CD14-positive monocyte (primary cell): ENCODE measurements at places on chromosomes 5 and 9. TPM values are rescaled to one million over a fixed set of nuclear protein-coding genes. Genes with fewer than 3 reads are reported as not detected.
A peak's percentile ranks its signal among the peaks of the same experiment; 100 is the strongest.

- DNase-seq = no peak
- no peaks in the 10 kb centered on the region for H3K36me3 ChIP-seq
- peaks cover 7% of the 10 kb centered on the region for H3K4me1 ChIP-seq
Measured at GRCh38 chr9:21770871-21771560, 31.4 kb upstream of the MTAP start.

- H3K27ac ChIP-seq = no peak overlapping the region
- DNase-seq = no peak
- H3K4me3 ChIP-seq = no peak overlapping the region
- H3K4me1 ChIP-seq = no peaks in the 10 kb centered on the region
Measured at GRCh38 chr5:28903643-28904042, 1865.3 kb upstream of the CDH9 start.

DNA sequence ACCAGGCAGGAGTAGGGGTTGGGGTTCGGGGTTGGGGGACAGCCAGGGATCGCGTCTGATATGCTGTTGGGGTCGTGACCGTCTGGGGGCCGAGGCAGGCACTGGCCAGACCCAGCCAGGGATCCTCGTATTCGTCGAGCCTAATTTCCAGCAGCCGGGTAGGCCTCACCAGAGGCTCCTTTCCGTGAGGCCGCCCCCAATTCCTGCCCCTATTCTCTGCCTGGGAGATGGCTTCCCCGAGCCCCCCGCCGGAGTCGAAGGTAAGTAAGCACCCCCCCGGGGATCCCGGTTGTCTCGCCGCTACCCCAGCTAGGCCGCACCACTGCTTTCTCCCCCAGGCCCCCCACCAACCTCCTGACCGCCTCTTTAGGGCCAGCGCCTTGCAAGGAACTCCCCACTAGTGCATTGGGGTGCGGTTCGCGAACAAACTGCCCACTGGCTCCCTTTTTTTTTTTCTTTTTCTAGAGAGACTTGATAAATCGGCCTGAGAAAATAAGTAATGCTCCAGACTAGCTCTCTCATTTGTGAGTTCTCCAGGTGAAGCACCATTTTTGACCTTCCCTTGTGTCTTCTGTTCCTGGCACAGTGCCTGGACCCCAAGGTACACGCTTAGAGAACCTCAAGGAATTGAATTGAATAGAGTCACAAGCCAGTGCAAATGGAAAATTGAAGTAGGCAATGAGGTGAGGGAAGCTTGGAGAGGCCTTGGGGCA, 435 bp downstream of the ZNF189 start:
- H3K4me1 ChIP-seq = peaks cover 34% of the 10 kb centered on the region
- peak overlapping the region; percentile 87 for H3K4me3 ChIP-seq
- no peak for DNase-seq
- no peaks in the 10 kb centered on the region for H3K27me3 ChIP-seq

- no peaks in the 10 kb centered on the region for H3K27me3 ChIP-seq
- no peak overlapping the region for H3K27ac ChIP-seq
- DNase-seq = no peak
- H3K4me3 ChIP-seq = no peak overlapping the region
- no peaks in the 10 kb centered on the region for H3K36me3 ChIP-seq
Measured at GRCh38 chr5:107381189-107381856, 289.4 kb downstream of the EFNA5 start.

DNA sequence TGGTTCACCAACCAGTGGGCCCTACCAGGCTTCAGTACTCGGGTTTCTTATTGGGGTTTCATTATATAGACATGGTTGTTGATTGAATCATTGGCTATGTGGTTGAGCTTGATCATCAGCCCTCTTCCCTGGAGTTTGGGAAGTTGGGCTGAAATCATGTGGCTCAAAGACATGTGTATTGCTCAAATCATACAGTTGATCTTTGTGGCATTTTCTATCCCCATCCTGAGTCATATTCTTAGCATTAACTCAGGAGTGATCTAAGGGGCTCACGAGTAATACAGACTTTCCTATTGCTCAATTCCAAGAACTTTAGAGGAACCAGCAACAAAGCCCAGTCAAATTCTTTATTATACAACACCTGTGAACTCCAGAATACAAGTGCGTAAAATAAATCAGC, 66.2 kb downstream of the SMC5 start:
- H3K27ac ChIP-seq = no peak overlapping the region
- H3K4me3 ChIP-seq = no peak overlapping the region
- no peak for DNase-seq

DNA sequence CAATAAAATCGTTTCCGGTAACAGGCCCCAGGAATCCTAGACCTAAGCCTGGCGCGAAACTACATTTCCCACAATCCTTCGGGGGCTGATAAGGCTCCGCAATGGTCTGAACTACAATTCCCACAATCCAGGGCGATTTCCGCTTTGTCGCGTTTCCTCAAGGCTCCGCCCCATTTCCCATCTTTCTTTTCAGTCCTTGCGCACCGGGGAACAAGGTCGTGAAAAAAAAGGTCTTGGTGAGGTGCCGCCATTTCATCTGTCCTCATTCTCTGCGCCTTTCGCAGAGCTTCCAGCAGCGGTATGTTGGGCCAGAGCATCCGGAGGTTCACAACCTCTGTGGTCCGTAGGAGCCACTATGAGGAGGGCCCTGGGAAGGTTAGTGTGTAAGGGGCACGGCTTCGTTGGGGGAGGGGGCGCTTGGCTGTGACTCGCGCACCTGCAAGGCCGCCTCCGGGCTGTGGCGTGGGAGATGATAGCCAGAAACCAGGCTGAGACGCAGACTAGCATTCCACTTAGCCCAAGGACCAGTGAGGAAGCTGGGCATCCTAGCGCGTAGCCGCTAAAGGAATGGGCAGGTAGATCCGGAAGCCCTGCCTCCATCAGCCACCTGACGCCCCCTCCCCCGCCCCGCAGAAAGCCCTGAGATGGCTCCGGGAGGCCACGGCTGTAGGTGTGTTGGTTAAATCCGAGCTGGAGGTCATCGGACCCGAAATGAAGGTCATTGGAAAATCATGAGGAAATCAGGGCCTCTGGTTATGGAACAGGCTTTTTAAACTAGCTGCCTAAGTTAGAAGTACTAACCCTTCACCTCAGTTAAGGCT, at the start of gene COX7C:
Gene COX7C, plus strand, starts transcription at position 186 of the 821 bp plus-strand sequence. Its CDS starts 115 bp downstream, at position 301.
- H3K27ac ChIP-seq = peak within 1 kb of the TSS; percentile 65
- peak within 1 kb of the TSS; percentile 84 for H3K4me3 ChIP-seq
- peaks cover 9% of the 10 kb centered on the region for H3K4me1 ChIP-seq
- H3K27me3 ChIP-seq = no peaks in the 10 kb centered on the region

The HAUS6 gene
- 1.3 TPM for polyA plus RNA-seq

The NPM1 gene
- polyA plus RNA-seq = 49.7 and 102 TPM in 2 replicates

The PDE8B gene
- 0.20 and 0.61 TPM in 2 replicates for polyA plus RNA-seq

The ADAMTS13 gene
- not detected for polyA plus RNA-seq

The HINT2 gene
- 59.1 TPM for polyA plus RNA-seq

The GDNF gene
- polyA plus RNA-seq = not detected

The ECM2 gene
- not detected for polyA plus RNA-seq

The DIAPH1 gene
- 91.6 and 140 TPM in 2 replicates for polyA plus RNA-seq

The STOML2 gene
- polyA plus RNA-seq = 62.0 TPM

The PRRT1B gene
- polyA plus RNA-seq = not detected

The CCDC183 gene
- polyA plus RNA-seq = 1.2 and 2.1 TPM in 2 replicates
